ENCODE measurements at places on chromosomes 12 and 14.

- DNase-seq = no peak
These were observed 132.5 kb downstream of the DAAM1 start for GRCh38 chr14:59320763-59321625.

GRCh38 chr12:115956659-115957058 lies 320.8 kb downstream of the MED13L start:
- no peak for DNase-seq

DNA sequence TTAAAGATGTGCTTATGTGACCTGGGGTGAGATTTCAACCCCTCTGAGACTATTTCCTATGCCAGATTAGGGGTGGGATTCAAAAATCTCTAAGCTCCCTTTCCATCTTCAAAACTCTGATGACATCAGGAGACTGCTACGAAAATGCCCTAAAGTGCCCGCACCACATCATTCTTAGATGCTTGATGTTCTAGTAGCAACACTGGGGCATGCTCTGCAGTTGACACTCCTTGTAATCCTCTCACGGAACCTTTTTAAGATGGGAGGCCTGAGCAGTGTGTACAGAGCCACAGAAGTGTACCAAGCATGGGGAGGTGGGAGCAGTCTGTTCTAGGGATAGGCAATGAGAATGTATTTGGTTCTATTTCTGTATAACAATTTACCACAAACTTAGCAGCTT lies 12.2 kb downstream of the FOS start:
- no peak for DNase-seq

DNA sequence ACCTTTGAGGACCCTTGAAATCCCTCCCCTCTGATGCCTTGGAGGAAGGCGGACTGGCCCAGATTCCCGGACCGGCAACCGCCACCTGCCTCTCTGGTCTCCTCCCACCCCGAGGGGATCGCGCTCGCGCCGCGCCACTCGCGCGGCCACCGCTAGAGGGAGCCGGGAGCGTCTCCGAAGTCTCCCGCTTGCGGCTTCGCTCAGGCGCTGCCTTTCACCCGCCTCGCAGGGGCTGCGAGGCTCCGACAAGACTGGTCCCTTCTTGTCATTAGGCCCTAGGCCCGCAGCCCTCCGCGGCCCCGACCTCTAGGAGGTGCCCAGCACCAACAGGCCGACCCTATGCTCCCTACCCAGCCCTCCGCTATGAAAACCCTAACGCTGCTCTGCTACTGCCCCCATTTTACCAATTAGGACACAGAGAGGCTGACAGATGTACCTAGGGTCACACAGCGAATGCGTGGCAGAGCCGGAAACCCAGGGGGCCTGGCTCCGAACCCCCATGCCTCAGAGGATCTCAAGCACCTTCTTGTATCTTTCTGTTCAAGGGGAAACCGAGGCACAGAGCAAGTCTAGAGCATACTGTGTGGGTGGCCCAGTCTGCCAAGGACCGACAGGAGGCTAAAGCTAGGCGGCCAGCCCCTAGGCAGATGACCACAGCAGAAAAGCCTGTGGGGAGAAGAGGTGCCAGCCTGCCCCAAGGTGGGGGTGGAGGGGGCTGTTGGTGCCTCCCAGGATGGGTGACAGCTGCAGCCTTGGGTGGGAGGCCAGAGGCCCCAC lies 21.4 kb upstream of the VSX2 start:
- peak; percentile 24 for DNase-seq

- DNase-seq = no peak
These were observed 400.6 kb downstream of the RGS6 start for GRCh38 chr14:72332871-72333270.

DNA sequence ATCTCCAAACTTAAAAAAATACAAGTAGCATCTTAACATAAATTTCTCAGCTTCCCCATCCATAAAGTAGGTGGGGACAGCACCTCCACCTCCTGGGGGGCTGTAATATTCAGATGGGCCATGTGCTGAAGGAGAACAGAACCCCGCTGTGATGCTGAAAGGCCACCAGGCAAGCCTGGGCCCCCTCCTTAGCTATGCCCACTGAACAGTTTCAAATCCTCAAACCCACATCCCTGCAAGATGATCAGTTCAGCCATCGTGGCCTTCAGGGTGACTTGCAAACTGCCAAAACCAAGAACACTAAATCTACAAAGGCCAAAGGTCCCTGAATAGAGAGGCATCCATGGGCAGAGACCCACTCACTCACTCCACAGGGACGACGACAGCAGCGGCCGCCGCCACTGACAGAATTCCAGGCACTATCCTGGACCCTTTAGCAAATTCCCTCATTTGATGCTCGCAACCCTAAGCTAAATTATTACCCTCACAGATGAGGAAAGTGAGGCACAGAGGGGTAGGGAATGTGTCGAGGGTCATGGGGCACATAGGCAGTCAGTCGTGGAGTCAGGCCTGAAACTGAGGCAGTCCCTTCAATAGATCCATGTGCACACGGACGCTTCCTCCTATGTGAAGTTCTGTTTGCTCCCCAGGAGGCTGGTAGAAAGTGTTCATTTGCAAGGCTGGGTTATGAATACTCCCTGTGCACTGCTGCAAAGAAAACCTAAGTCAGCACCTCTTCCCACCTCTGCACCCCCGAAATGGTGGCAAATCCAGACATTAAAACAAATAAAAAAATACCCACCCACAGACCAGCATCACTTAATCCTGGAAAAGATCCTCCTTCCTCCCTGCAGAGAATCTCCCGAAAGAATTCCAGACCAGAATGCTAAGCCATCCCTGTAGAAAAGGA lies 5.9 kb downstream of the ITPK1 start:
- DNase-seq = no peak

GRCh38 chr12:132108211-132108832 lies 35.8 kb downstream of the DDX51 start:
- no peak for DNase-seq

GRCh38 chr14:71682337-71682736 lies 249.9 kb upstream of the RGS6 start:
- no peak for DNase-seq

GRCh38 chr12:14803830-14804160 lies 325 bp downstream of the C12orf60 start:
- no peak for DNase-seq

DNA sequence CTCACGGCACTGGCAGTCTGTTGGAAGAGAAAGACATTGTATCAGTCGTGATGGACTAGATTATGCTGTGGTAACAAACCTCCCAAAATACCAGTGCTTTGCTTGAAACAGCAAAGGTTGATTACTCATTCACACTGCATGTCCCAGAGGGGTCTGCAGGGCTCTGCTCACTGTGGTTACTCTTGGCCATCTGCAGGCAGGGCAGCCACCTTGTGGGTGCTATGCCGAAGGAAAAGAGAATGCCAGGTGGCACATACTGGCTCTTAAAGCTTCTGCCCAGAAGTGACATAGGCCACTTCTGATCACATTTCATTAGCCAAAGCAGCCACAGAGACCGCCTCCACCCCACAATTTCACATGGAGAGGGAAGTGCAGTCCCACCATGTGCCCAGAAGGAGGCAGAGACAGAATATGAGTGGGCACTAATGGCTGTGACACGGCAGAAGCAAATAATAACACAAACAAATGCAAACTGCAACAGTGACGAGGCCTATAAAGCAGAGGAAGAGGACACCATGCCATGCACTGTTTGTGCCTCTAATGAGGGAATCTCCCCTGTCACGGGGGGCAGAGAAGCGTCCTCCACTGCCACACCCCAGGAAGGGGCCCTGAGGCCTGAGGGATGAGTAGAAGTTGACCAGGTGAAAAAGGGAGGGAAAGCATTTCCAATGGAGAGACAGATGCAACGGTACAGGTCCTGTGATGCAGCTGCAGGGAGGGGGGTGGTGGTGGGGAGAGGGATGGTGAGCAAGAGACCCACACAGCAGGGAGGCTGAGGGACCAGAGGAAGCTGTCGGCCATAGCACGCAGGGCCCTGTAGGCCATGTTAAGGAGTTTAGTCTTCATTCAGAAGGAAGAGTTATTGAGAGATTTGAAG lies 51.7 kb upstream of the KICS2 start:
- DNase-seq = no peak

DNA sequence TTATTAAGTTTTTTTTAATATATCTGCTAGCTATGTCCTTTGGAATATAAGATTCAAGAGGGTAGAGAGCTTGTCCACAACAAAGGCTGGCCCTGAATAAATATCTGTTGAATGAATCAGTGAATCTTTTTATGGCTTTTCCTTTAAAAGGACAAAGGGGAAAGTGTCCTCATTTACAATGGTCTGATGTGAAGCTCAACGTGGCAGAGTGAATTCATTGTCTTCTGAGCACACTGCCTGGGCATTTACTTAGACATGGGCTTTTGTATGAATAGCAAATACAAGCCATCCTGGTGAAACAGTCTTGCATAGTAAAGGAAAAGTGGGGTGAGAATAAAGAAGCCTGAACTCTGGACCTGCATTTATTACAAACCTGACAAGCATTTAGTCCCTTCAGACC lies 201.2 kb downstream of the NELL2 start:
- no peak for DNase-seq

GRCh38 chr12:20716037-20716436 lies 20.9 kb downstream of the SLCO1C1 start:
- no peak for DNase-seq

- DNase-seq = peak; percentile 87
These were observed 1.9 kb downstream of the MLXIP start for GRCh38 chr12:122080149-122081082.

GRCh38 chr14:72826039-72826438 lies 67.9 kb downstream of the DPF3 start:
- DNase-seq = no peak

DNA sequence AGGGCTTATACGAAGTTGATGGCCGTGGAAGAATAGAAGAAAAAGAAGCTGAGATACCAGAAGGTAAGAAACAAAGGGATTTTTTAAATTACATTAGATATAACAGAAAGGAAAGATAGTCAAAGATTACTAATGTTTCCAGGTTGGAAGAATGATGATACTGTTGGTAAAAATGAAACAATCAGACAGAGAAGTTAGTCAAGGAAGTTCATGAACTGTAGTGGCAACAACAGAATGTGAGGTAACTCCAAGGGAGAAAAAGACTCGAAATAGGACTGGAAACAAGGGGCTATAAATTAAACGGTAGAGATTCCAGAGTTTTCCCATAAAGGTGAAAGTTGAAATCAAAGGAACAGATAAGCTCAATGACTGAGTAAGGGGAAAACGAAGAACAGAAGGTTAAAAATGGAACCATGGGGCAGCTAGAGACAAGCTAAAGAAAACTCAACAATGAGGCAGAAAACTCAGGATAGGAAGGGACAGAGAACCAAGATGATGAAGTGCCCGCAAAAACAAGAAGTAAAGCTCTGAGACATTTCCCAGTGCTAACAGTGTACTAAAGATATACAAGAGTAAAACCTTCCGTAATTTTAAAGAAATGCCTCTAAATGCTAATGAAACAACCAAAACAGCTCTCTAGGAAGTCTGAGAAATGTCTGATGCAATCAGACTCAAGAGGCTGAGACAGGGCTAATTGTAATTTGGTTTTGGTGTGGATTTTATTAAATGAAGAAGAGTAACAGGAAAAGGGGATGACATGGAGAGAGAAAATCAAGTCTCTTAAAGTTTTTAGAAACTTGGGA lies 70.0 kb downstream of the PPP2R5E start:
- DNase-seq = no peak

DNA sequence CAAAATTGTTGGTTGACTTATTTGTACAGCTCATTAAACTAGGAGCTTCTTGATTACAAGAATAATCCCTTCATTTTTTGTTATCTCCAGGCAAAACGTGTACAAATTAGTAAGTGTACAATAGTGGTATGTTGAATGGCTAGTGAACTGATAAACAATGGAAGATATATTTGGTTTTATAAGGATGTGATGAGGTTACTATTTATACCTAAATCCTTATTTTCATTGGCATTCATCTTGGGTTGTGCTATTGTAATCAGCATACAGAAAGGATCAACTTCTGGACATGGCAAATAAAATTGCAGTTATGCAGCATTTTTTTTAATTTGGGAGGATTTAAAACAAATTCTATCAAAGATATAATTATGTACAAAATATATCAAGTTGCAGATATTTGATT lies 199.4 kb upstream of the GZMB start:
- no peak for DNase-seq

- DNase-seq = no peak
These were observed 201.7 kb upstream of the DCN start for GRCh38 chr12:91384366-91384765.

GRCh38 chr14:33332497-33332896 lies 393.8 kb downstream of the NPAS3 start:
- no peak for DNase-seq

- DNase-seq = no peak
These were observed 100.9 kb downstream of the NCOR2 start for GRCh38 chr12:124466216-124467128.

GRCh38 chr14:89422181-89422951 lies 5.3 kb upstream of the FOXN3 start:
- DNase-seq = no peak

- no peak for DNase-seq
These were observed 141.6 kb upstream of the MAX start for GRCh38 chr14:65243766-65244442.

GRCh38 chr12:54891717-54892478 lies 37.6 kb downstream of the MUCL1 start:
- no peak for DNase-seq

DNA sequence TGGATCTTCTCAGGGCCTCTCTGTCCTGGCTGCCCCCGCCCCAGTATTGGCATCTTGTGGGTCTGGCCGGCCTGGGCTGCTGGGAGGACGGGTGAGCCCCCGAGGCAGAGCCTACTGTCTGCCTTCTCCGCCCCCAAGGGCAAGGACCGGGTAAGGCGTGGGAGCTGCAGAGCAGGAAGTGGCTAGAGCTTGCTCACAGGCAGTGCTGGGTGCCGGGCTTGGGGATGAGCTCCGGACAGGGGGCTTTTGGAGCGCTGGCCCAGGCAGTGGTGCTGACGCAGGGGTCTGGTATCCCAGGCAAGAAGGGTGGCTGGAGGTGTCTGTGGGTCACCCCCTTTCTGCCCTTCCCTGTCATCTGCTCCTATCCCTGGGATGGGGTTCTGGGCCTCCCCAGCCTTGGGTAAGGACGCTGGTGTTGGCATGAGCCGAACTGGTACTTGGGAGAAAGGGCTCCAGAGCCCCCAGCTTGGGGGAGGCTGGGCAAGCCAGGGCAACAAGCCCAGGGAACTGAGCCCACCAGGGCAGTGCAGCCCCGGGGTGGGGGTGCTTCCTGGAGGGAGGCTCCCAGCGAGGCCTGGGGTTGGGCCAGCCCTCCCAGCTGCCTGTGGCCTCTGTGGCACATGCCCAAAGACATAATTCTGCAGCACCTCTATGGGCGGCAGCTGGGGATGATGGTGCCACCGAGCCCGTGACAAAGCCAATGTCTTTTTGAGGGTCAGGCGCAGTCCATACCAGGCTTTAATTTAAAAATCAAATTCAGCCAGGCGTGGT lies 126.3 kb downstream of the KIF26A start:
- DNase-seq = no peak

DNA sequence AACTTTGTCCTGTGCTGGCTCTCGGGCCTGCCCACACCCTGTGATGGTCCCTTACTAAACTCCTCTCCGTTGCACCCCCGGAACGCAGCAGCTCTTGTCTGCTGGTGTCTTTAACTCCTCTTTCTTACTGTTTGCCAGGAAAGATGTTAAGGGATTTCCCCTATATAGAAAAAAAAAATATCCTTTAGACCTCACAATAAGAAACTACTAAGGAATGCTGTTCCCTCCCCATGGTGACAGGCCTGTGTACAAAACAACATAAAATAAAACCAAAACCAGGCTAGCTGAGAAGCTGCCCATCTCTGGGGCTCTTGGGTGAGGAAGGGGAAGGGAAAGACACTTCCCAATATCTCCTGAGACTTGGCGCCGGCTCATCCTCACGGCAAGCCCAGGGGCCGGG lies 95.4 kb downstream of the CHGA start:
- DNase-seq = no peak

GRCh38 chr12:57816001-57816854 lies 2.3 kb downstream of the AVIL start:
- DNase-seq = no peak

- no peak for DNase-seq
These were observed 602.1 kb upstream of the TMEM132C start for GRCh38 chr12:127664901-127665300.

Measured in fibroblast of the conjunctiva (primary cell).